ENCODE measurements at places on chromosomes 2 and 18.

DNA sequence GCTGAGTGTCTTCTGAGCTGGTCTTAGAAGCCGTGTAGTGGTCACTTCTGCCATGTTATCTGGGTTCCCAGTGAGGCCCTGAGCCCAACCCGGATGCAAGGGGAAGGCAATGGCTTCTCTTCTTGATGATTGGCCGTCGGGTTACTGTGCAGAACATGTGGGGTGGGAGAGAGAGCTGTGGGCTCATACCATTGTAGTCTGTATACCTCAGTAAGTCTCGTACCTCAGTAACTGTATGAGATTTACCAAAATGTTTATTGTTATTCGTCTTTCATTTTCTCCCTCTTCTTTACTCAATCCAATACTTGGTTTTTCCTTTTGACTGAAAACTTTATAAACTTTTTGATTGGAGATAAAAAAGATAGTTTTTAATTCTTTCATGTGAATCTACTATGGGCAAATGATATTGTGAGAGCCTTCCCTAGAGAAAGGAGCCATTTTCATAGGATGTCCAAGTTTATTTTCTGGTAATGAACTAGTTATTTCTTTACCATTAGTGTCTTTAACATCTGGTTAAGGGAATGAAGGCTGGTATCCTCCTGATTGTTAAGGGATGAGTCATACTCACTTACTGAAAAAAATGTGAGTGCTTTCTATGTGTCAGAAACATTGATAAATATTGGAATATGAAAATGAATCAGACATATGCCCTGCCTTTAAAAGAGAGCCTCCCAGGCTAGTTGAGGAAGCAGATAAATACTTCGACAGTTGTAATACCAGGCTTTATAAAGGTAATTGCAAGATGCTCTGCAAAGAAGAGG lies 129.9 kb downstream of the PRPF40A start:
- no peak for DNase-seq

DNA sequence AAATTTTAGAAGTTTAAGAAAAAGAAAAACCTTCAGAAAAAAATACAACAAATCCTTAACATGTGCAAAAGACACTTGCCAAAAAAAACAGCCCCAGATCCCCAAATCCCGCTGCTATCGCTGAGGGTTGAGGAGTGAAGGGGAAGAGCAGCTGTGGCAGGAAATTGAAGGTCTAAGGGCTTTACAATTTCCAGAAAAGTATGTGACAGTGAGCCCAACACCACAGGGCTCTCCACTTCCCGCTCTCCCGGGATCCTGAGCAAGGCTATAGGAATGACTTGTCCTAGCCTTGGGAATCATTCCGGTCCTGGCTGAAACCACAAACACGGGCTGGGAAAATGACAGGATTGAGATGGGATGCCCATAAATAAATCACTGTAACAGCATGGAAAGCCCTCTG lies 191.4 kb downstream of the TMEM163 start:
- no peak for DNase-seq

GRCh38 chr18:73840319-73840945 lies 307.2 kb downstream of the FBXO15 start:
- DNase-seq = no peak

GRCh38 chr2:167183931-167184330 lies 295.7 kb downstream of the XIRP2 start:
- DNase-seq = no peak

DNA sequence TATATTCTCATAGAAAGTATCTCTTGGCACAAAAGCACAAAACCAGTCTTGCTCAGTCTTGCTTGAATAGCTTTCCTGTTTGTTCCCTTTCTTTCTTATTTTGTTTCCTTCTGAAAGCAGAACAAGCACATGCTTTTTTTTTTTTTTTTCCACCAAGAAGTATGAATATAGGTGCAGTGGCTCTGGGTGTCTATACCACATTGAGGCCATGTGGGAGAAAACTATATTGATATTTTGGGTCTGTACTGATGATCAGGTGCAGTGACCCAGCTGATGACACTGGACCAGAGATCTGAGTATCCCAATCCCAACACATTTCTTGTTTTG lies 28.7 kb downstream of the GEMIN6 start:
- DNase-seq = no peak

GRCh38 chr2:60550178-60550983 lies 3.1 kb downstream of the BCL11A start:
- no peak for DNase-seq
